NCI-H748 treated with DMSO at 0.1 percent for 48 hours (cell line): ENCODE measurements at places on chromosomes 7 and 10.

DNA sequence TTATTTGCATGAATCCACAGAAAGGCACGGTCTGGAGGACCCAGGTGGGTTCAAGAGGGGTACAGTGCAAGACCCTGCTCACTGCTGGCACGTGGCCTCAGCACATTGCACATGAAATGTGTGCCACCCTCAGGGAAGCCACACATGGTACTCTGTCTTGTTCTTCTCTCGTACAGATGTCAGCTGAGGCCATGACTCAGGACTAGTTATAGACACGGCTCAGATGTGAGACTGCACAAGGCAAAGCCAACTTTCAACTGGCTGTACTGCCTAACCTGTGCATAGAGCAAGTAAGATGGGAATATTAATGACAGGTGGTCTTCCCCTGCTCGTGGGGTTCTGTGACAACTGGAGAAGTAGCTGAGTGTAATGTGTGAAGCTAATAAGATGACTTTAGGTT lies 249.4 kb upstream of the CTBP2 start:
- no peak for DNase-seq

- DNase-seq = no peak
Observed at GRCh38 chr7:112080441-112080840, 125.8 kb downstream of the DOCK4 start.

DNA sequence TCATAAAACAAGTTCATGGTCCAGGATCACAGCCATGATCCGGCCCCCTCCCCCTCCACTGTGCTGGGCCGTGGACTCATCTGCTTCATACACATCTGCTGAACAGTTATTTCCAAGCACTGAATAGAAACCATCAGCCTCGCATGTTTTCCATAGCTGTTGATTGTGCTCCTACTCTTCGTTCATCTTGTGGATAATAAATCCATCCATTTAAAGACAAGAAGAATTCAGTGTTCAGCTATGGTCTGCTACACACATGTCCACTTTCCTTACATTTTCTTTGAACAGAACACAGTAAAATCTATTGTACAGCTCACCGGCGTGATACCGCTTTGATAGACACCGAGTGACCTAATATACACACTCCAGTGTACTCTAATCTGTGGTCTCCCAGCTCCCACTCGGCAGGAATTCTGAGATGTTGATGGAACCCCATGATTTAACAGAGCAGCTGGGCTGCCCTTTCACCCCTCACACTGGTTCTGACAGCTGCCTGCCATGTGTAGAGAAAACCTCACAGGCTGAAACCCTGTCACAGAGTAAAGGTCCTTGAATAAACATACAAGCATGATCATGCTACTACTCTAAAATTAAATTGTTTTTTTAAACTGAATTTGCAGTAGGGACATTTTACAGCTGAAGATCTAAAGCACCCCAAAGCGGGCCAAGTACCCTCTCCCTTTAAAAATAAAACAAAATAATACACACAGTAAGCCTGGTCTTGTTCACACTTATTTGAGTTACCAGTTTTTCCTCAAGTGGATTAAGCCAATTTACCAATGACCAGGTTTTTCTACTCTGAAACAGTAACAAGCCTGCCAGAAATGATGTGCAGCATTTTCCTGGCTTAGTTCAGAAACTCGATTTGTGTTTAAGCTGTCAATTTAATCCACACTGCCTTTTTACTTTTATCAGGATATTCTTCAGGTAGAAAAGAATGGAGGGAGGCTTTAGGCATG lies 95.1 kb upstream of the FZD1 start:
- DNase-seq = no peak

DNA sequence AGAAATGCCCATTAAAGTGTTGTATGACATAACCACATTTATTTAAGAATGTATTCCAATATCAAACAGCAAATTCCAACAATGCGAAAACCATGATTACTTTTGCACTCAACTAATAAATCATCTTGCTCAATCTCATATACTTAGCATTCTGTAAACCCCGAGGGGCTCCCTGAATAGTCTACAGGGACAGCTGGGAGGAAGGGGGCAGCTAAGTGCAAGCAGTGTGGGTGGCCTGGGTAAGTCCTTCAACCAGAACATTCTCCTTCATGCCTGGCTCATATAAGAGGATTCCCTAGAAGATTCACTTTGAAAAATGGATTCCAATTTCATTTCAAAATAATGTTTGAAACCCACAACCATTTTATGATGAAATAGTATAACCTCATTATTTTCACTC lies 355.5 kb downstream of the CDC14C start:
- no peak for DNase-seq

- DNase-seq = no peak
Observed at GRCh38 chr10:45198486-45199204, 116.8 kb downstream of the OR13A1 start.

DNA sequence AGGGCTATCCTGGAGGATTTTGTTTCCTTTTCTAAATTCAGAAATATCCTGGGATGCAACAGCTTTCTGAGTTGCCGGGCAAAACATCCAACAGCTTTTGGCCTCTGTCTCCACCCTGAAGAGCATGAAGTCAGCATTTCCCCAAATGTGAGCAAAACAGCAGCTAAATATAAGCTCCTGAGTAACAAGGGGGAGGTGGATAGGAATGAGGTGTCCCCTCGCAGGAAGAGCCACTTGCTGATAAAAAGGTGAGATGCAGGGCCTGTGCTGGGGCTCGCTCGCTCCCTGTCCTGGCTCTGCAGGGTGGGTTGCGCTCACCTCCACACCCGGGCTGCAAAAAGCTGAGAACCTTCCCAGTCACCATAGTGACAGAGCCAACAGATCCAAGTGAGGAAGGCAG lies 264.3 kb downstream of the ZEB1 start:
- DNase-seq = no peak

- DNase-seq = no peak
Observed at GRCh38 chr7:108000875-108001763, 1.8 kb downstream of the LAMB1 start.

DNA sequence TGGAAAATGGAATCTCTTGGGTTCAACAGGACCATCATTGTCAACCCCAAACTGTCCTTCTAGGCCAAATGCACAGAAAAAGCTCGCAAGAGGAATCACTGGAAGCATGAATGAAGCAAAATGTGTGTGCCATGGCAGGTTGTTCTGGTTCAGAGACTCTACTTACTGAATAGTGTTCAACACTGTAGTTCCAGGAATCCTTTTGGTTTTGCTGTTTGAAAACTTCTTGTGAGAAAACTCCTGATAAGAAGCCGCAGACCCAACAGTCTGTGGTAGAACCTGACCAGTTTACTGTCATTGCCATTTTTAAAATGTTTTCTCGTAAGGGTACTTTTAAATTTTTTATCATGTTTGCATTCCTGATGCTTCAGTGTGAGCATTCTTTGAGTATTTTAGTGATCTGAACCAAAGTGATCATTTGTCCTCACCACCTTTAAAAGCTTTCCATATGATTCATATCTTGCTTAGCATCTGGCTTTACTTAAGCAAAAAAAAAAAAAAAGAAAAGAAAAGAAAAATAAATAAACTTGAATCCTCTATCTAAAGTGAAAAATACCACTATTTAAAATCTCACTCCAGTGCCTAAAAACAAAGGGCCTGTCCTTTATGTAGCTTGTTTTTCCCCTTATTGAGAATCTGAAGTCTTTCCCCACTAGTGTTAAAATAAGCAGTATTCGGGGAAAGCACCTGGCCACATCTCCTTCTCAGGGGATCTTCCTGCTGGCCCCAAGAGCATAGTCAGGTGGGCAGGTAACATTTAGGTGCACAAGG lies 92.4 kb downstream of the WNT2 start:
- no peak for DNase-seq

DNA sequence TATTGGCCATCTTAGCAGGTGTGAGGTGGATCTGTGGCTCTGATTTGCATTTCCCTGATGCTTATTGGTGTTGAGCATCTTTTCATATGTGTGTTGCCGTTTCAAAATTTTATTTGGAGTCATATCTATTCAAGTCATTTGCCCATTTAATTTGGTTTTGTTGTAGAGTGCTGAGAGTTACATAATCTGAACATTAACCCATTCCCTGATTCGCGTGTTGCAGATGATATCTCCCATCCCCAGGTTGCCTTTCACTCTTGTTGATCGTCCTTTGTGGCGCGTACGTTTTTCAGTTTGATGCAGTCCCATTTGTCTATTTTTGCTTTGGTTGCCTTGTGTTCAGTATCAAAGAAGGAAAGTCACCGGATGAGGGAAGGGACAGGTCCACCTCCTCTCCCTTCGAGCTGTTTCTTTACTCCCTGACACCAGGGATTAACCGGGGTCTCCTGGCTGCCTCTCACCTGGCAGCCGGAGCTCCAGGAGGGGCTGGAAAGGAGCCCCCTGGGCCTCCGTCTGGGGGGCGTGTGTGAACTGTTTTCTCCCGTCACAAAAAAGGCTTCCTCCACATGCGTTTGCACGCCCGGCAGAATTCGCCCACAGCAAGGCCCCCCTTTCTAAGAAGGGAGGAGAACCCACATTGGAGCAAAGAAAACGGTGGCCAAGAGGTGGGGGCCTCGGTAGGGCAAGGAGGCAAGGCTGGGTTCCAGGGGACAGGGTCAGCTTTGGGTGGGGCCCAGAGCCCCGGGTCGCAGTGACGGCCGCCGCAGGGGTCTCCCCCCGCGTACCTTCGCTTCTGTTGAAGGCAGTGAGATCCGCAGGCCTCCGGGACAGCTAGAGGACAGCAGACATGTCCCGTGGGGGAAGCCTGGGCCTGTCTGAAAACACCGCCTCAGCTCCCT lies 8.3 kb downstream of the MNX1 start:
- DNase-seq = no peak

DNA sequence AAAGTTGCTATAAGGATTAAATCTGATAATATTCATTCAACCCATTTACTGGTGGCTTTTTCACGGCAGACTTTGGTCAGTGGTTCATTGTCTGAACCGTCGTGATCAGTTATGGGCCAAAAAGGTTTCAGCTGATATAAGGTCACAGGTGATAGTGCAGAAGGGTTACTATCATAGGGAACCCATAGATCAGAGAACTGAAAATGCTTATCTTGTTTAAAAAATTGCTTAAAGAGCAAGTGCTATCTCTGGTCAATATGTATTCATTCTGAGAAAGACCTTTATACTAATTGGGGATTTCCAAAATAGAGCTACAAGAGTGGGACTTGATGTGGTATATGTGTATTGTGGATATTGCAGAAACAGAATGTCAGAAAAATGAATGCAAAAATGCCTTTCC lies 147.8 kb upstream of the SEMA3E start:
- no peak for DNase-seq

DNA sequence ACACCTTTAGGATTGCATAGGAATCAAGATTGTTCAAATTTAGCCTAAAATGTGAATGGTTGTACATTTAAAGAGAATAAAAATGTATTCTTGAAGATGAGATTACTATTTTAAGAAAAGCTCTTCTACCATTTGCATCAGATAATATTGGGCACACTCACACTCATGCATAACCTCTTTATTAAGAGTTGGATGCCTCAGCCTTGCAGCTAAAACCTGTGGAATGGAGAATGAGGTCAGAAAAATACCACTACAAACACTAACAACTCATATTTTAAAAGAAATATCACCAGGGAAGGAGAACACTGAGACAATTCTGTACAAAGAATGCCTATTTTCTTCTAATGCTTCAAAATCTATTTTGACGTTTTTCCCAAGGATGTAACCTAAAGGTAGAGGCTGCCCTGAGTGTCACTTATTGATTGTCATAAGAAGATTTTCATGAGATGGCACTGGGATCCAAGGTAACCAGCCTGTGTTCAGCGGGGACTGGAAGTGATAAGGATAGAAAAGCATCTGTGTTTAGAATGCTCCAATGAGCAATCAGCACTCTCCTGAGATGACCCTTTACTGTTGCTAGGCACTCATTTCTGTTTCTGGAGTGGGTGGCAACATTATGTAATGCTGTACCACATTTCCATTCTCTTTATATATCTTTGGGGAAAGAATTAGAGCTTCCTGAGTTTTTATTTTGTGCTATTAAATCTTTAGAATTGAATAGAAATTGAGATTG lies 26.6 kb downstream of the REEP3 start:
- no peak for DNase-seq

GRCh38 chr10:97664282-97664850 lies 22.7 kb downstream of the AVPI1 start:
- no peak for DNase-seq

GRCh38 chr10:2144584-2144983 lies 407.3 kb upstream of the ADARB2 start:
- no peak for DNase-seq

- no peak for DNase-seq
Observed at GRCh38 chr10:95655571-95656290, 780 bp downstream of the ALDH18A1 start.

DNA sequence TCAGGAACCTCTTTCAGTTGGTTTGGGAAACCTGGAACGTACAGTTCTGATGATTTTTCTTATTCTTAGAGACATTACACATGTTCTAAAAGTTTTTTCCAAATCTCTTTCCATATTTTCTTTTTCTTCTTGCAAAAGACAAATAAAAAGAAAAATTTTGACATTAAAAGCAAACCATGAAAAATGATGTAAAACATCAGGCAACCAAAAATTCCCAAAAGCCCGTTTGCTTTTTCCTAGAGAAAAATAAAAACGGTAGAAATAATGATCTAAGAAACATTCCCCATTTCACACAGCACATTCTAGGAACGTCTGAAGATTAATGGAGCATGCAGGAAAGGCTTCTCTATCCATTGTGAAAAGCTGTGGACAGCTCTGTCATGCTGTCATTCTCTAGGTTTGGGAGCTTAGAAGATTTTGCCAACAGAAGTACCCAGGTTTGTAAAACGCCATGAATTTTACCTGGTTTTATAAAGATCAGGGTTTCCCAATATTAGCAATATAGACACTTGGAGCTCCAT lies 11.2 kb upstream of the PRTFDC1 start:
- DNase-seq = no peak

- DNase-seq = no peak
Observed at GRCh38 chr7:27686315-27686714, 23.6 kb upstream of the HIBADH start.

DNA sequence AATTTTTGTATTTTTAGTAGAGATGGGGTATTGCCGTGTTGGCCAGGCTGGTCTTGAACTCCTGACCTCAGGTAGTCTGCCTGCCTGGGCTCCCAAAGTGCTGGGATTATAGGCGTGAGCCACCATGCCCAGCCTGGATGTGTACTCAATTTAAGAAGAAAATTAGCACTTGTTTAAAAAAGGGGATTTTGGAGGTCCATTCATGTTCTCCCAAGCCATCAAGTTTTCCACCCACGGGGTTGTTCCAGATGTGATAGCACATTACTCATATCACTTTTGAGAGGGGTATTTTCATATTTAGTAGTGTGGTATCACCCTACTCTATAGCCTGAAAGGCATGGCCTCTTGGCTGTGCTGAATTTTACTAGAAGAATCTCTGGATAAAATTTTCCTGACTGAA lies 10.5 kb upstream of the SLC26A3 start:
- DNase-seq = no peak
